Caki2 (cell line): ENCODE measurements at places on chromosomes 5 and 9. TPM values are rescaled to one million over a fixed set of nuclear protein-coding genes. Genes with fewer than 3 reads are reported as not detected.

- no peak for DNase-seq
These were observed 273.3 kb upstream of the TNC start for GRCh38 chr9:115391168-115391825.

DNA sequence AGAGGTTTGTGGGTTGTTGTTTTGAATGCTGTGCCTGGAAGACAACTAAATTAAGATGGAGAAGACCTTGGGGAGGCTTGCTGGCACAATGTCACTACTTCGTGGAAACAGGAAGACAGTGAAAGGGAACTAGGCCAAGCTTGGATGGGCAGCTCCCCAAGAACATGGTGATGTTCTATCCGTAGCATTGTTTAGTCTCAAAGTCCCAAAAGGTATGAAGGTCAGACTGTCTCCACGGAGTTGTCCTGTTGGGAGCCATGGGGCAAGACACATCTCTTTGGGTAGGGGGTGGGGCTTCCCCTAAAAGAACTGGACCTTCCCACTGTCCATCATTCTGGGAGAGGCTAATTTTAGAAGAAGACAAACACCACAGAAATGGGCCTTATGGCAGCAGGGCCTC, 140.5 kb downstream of the ENTREP1 start:
- DNase-seq, result no peak

DNA sequence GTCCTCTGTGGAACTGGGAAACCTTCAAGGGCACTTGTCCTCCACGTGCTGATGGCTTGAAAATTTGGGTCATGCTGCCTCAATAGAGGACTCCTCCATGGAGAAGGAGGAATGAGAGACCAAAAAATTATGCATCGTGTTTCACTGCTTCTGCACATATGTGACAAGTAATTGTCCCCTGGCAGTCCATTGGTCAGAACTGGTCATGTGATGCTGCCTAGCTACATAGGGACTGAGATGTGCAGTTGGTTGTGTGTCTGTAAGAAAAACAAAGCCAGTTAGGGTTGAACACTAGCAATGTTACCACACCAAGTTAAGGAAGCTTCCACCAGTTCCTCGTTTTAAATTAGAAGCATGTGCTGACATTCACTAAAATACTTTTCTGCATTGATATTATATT, 201.9 kb upstream of the ANKH start:
- no peak for DNase-seq

LHX6 gene
- 0.12 and 0.74 TPM in 2 replicates for total RNA-seq

DNA sequence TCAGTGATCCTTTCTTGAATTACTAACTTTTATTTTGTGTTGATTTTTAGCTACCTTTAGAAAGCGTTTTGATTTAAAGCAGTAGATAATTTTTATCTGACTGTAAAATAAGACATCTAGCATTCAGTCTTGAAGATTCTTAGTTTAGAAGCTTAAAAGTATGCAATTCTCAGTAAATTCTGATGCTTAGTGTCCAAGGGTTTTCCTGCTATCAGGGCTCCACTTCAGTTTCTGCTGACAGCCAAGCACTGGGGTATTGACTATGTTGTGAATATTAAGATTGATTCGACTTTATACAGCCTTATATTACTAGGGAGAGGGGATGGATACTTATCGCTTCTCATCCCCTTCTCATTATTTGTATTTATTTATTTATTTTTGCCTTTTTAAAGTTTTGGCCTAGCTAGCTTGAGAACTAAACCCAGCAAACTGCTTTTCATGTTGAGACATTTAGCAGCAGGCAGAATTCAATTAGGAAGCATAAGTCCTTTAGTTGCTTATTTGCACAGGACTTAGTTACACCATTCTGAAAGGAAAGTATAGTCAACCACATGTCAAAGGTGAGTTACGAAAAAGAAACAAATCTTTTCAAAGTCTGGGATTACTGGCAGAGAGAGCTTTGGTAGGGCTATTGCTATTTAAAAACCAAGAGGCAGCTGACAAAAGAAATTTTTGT, 2.9 kb downstream of the PBX3 start:
- DNase-seq, result no peak

- DNase-seq, result no peak
These were observed 20.9 kb downstream of the FABP6 start for GRCh38 chr5:160250226-160250625.

DNA sequence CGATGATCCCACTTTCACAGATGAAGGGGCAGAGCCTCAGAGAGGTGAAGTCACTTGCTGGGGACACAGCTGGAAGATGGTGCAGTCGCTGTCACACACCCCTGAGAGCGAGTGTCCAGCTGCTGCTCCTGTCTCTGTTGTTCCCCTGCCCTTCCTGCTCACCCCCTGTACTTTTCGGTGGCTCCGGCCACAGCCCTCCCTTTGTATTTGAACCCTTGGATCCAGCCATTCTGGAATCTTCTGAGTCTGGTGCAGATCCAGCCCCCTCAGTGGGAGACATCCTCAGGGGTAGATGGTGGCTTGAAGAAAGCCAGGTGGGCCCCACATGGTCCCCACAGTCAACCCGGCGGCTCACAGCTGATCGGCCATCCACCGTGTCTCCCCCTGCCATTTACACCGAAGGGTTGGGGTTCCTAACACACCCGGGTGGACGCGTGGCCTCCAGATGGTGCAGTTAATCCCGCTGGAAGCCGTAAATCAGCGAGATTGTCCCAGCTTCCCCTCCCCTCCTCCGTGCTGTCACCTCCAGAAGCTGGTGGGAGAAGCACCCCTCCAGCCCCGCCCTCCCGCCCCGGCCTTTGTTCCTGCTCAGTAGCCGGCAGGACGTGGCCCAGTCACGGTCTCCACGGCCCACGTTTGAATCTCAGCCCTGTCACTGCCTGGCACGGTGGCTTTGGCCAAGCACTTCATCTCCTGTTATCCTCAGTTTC, 204.8 kb downstream of the C9orf50 start:
- DNase-seq, result no peak

DNA sequence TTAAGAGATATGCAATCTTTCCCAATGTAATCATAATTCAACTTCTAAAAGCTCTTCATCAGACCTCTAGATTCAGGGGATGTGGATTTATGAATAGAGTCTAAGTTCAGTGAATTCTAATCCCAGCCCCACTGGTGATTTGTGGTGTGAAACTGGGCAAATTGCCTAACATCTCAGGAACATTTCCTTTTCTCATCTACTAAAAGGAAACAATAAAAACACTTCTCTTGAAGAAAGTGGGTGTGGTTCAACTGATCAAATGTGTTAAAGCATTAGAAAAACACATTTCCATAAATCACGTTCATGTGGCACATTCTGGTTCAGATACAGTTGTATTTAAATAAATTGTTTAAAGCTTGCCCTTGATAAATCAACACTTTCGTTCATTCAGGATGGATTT, 631.7 kb upstream of the CDH6 start:
- DNase-seq, result no peak

CDH9 gene
- total RNA-seq, result not detected in 2 replicates

GRCh38 chr5:181189363-181189961, 15.5 kb downstream of the TRIM7 start:
- no peak for DNase-seq

DNA sequence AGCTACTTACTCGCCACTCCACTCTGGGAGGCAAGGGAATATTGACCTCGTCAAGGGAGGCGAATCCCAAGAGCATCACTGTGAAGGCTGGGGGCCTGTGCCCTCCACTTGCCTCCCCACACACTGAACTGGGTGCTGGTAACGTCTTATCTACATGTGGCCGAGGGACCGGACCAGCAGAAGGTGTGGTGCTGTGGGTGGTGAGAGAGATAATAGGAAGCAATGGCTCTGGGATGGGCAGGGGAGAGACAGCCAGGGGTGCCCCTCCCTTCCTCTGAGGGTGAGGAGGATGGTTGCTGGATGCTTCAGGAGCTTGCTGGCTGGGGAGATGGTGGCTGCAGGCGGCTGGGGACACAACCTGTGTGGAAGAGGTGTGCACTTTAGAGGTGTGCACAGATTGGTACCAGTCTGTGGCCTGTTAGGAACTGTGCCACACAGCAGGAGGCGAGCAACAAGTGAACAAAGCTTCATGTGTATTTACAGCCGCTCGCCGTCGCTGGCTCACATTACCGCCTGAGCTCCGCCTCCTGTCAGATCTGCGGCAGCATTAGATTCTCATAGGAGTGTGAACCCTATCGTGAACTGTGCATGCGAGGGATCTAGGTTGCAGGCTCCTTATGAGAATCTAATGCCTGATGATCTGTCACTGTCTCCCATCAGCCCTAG, 100.3 kb downstream of the ENTREP1 start:
- no peak for DNase-seq

GRCh38 chr5:143086908-143087637, 316.4 kb downstream of the NR3C1 start:
- peak; percentile 35 for DNase-seq

DNA sequence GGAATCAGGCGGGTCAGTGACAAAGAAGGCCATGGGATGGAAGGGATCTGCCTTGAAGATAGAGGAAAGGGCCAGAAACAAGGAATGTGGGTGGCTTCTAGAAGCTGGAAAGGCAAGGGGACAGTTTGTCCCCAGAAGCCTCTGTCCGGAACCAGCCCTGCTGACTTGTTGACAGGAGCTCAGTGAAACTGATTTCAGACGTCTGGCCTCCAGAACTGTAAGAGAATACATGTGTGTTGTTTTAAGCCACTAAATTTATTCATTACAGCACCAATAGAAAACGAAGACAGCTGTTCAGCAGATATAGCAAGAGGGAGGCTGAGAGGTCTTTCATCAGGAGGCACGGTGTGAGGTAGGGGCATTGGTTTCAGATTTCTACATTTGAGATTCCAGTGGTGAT, 422.5 kb downstream of the KDM4C start:
- no peak for DNase-seq

DNA sequence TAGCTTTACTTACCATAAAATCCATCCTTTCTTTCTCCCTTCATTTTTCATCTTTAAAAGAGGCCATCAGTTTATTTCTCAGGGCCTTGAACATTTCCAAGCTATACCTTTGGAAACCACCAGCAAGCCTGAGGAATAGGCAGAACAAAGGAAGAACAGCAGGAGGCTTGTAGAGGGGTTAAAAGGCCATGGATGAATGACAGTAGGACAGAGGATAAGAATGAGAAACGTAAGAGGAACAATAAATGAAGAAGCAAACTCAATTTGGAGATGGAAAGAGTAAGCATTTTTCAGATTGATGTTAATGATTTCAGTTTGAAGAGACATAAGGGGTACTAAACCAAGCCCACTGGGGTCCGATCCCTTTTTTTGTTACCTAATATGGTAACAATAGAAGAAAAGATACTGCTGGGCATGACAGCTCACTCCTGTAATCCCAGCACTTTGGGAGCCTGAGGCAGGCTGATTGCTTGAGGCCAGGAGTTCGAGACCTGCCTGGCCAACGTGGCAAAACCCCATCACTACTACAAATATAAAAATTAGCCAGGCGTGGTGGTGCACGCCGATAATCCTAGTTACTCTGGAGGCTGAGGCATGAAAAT, 106.6 kb upstream of the NMUR2 start:
- DNase-seq, result no peak

RNF14 gene
- total RNA-seq, result 103 and 126 TPM in 2 replicates

C9orf85 gene
- total RNA-seq, result 9.4 and 12.5 TPM in 2 replicates

- DNase-seq, result no peak
These were observed 142.6 kb downstream of the KCTD16 start for GRCh38 chr5:144313147-144313726.

DNA sequence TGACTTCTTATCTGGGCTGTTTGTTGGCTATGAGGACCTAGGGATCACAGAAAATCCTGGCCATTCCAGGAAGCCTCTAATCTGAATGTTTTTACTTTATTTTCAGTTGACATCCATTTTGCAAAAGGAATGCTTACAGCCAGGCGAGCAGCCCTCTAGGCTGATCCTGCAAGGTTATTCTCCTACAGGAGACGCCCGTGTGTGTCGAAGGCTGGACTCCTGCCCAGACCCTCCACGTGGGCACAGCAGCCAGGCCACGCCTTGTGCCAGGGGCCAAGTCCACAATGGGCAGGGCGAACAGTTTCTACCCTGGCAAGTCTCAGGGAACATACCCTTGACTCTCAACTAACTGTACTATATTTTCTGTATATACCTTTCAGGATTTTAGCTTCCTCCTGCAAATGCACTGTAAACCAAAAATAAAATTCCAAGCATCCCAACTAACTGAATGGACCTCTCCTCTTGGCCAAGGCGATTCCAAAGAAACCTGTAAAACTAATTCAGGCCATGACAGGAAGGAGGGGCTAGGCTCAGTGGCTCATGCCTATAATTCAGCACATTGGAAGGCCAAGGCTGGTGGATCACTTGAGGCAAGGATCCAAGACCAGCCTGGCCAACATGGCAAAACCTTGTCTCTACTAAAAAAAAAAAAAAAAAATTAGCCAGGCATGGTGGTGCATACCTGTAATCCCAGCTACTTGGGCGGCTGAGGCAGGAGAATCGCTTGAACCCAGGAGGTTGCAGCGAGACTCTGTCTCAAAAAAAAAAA, 5.7 kb downstream of the CMBL start:
- peak; percentile 83 for DNase-seq

DNA sequence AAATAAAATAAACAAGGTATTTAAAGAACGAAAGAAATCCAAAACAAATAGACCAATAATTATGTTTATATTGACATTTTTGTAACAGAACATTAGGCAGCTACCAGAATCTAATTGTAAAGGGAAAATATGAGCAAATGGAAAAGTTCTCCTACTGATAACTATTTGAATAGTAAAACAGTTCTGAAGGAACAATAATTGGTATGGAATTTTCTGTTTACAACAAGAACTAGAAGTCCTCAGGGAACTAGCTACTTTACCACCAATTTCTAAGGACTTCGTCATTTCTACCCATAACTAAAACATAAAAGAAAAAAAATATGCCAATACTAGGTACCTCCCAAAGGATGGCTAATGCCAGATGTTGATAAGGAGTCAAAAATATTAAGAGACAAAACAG, 58.5 kb downstream of the AP3B1 start:
- DNase-seq, result no peak

LAMC3 gene
- total RNA-seq, result 9.6 and 15.2 TPM in 2 replicates

- no peak for DNase-seq
These were observed 1.4 kb upstream of the THG1L start for GRCh38 chr5:157729858-157730257.

- DNase-seq, result no peak
These were observed 10.5 kb upstream of the TCOF1 start for GRCh38 chr5:150347003-150347402.

ZNF883 gene
- not detected in 2 replicates for total RNA-seq

SLC6A3 gene
- total RNA-seq, result not detected in 2 replicates

- no peak for DNase-seq
These were observed 316.4 kb downstream of the PIK3R1 start for GRCh38 chr5:68531970-68532369.

GRCh38 chr5:149422366-149423048, 43.4 kb upstream of the IL17B start:
- no peak for DNase-seq

PRDM9 gene
- total RNA-seq, result not detected in 2 replicates

- no peak for DNase-seq
These were observed 508 bp downstream of the MOCS2 start for GRCh38 chr5:53109056-53109442.
